Esophagus mucosa (tissue), 1 donor: ENCODE measurements at places on chromosomes 3 and 15. TPM values are rescaled to one million over a fixed set of nuclear protein-coding genes. Genes with fewer than 3 reads are reported as not detected.

DNA sequence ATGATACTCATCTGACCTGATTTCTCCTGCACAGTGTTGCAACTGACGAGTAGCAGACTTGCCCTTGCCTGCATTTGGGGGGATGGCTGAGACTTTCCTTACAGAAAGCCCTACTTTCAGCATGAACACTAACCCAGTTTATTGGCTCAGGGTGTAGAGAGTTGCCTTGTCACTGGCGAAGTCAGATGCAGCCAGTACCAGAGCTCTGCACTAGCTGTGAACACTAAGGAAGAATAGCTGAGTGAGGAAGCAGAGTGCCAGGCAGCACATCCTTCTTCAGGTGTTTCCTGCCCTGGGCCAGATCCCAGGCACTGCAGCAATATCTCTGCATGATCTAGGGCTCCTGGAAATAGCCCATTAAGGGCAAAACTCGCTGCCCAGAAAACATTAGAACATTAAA, 154.0 kb upstream of the SYNPR start:
- ATAC-seq, result no peak

DNA sequence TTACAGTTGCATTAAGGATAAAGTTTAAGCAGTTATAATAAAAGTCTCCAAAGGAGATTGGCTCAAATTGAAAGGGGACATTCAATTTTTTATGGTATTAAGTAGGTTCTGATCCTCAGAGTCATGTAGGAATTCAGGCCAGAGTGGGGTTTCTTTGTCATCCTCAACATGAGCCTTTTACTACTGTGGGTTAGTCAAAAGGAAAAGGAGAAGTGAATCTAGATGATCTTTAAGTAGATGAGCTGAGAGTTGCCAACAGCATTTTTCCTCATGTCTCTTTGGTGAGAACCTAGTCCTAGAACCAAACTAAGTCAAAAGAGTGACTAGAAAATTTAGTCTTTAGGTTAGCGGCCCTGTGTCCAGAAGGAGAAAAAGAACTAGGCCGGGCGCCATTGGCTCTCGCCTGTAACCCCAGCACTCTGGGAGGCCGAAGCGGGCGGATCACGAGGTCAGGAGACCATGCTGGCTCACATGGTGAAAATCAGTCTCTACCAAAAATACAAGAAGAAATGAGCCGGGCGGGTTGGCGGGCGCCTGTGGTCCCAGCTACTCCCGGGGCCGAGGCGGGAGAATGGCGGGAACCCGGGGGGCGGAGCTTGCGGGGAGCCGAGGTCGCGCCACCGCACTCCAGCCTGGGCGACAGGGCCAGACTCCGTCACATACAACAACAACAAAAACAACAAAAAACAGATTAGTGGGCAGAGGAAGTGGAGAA, 4.2 kb upstream of the CHL1 start:
- ATAC-seq, result no peak

GRCh38 chr15:100328796-100329195, 13.0 kb downstream of the ADAMTS17 start:
- no peak for ATAC-seq

GOLGA6B gene
- not detected for total RNA-seq

- no peak for ATAC-seq
Observed at GRCh38 chr3:178129109-178129508, 407.1 kb upstream of the KCNMB2 start.

- ATAC-seq, result no peak
Observed at GRCh38 chr3:50495609-50496423, 7.6 kb downstream of the CACNA2D2 start.

- no peak for ATAC-seq
Observed at GRCh38 chr3:106068381-106068780, 199.6 kb upstream of the CBLB start.

COMMD2 gene
- 30.5 TPM for total RNA-seq

DNA sequence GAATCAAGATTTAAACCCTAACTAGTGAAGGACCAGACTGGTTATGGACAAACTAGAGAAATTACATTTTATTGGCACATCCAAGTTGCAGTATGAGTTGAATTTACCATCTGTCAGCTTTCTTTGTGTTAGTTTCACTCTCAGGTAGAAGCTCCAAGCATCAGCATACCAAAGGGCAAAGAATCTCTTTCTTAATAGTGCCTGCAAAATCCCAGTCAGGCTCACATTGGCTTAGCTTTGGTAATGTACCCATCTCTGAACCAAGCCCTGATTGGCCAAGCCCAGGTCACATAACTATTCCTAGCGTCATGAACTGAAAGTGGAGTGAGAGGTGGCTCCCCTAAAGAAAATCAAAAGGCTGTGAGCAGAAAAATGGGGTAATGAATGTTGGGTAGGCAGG, 66.9 kb downstream of the CCNL1 start:
- no peak for ATAC-seq

- no peak for ATAC-seq
Observed at GRCh38 chr3:46722443-46722842, 4.8 kb upstream of the PRSS50 start.

DNA sequence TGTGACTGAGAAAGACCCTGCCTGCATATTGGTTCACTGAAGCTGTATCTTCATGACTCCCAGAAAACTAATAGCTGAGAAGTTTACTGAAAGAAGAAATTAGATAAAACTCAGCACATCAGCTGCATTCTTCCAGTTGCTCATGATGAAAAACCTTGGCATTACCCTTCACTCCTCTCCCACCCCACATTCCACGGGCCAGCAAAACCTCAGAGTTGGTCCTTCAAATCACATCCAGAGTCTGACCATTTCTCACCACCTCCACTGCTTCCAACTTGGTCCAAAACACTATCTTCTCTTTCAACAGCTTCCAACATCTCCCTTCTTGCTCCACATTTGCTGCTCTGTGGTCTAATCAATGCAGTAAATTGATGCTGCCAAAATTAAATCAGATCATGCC, 97.1 kb downstream of the CD47 start:
- ATAC-seq, result no peak

SMAD6 gene
- total RNA-seq, result 1.2 TPM

GRCh38 chr3:172071780-172072330, 32.5 kb downstream of the FNDC3B start:
- ATAC-seq, result no peak

DNA sequence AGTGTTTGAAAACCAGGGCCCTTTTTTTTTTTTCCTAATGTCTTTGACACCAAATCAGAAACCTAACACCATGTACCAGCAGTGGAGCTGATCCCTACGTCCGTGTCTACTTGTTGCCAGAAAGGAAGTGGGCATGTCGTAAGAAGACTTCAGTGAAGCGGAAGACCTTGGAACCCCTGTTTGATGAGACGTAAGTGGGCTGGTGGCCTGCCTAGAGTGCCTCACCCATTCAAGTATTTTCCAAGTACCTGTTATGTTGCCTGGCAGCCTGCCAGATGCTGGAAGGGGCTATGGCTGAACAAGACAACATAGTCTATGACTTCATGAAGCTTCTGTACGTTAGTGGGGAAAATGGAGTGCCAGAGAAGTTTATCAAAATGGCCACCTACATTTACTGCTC, 39.7 kb downstream of the ESYT3 start:
- no peak for ATAC-seq

- no peak for ATAC-seq
Observed at GRCh38 chr15:34025252-34025651, 13.8 kb downstream of the AVEN start.

CPNE4 gene
- total RNA-seq, result 0.04 TPM

GRCh38 chr3:186996356-186996755, 66.0 kb downstream of the ST6GAL1 start:
- ATAC-seq, result no peak

- ATAC-seq, result no peak
Observed at GRCh38 chr3:182092662-182093262, 381.0 kb downstream of the SOX2 start.

DNA sequence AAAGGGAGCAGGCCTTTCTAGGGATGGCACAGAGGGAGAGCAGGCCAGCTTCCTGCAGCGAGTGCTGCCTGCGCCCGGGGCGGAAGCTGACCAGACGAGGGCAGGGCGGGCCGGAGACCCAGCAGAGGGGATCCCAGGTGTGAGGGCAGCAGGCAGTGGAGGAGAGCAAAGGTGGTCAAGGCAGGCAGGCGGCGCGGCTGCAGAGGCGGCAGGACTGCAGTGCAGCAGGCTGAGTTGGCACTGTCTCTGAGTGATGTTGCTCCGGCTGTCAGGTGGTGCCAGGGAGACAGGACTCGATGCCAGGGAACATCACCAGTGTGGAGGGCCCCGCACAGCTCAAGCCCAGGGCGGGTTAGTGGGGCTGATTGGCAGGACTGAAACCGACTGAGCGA, 22.3 kb upstream of the PLXNA1 start:
- no peak for ATAC-seq

DNA sequence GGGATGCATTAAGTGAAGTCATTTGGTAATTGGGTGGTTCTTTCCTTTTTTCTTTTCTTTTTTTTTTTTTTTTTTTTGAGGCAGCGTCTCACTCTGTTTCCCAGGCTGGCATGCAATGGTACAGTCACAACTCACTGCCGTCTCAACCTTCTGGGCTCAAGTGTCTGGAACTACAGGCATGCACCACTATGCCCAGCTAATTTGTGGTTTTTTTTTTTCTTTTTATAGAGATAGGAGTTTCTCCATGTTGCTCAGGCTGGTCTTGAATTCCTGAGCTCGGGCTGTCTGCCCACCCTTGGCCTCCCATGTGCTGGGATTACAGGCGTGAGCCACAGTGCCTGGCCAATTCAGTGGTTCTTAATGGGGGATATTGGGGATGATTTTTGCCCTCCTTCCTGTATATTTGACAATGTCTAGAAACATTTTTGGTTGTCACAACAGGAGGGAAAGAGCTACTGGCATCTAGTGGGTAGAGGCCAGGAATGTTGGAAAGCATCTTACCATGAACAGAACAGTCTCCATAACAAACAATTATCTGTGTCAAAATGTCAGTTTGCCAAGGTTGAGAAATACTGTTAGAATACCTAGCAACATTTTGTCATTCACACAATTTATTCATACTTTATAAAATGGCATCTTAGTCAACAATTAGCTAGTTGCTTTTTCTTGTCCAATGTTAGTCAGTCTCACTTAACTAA, 79.4 kb upstream of the CNTN3 start:
- ATAC-seq, result no peak

DNA sequence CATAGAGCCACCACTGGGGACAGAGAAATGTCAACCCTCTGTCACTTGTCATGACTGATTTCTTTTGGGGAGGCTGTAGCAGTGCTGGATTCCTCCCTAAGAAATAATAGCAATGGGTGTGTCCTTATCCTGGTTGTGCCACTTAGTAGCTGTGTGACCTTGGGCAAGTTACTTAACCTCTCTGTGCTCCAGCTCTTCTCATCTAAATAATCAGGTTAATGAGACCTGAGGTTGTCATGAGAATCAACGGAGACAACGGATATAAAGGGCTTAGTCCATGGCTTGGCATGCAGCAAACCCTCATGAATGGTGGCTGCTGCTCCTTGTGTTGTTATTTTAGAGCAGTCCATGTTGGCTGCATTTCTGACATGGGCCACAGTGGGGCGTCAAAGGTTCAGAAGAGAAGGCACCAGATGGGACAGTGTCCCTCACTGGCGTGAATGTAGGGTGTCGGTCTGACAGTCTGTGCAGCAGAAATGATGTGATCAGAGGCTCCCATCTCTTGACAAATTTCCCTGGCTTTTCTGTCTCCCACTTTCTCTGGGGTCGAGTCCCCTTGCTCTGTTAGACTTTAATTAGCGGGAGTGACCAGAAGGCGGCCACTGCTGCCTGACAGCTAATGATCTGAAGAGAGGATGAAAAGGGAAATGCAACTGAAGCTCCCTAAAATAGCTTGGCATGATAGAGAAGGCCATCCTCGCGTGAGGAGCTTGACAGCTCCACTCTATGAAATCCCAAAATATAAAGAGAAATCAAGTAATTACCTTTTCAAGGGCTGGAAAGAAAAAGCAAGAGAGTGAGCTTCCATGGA, 209.4 kb downstream of the CADPS start:
- peak; percentile 87 for ATAC-seq

GRCh38 chr15:51971032-51971374, 575 bp downstream of the LEO1 start:
- no peak for ATAC-seq

GADL1 gene
- total RNA-seq, result not detected

RPN1 gene
- 108 TPM for total RNA-seq

GRCh38 chr15:101612676-101613075, 39.5 kb downstream of the TM2D3 start:
- no peak for ATAC-seq

DNA sequence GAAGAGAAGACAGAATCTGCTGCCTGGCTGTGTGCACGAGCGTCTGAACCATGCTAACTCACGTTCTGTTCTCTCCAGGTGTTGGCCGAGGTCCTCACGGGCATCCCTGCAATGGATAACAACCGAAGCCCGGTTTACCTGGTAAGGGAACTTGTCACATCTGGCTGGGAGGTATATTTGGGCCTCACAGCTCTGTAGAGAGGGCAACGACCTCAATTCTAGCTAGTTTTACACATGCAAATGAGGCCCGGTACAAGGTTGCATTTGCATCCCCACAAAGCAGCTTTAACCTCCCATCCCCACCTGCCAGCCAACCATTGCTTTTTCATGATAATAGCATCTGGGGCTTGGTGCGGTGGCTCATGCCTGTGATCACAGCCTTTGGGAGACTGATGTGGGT, 22.0 kb upstream of the TATDN2 start:
- no peak for ATAC-seq

GRCh38 chr3:149507491-149508324, 33.2 kb downstream of the TM4SF4 start:
- ATAC-seq, result peak; percentile 73

MESP2 gene
- 0.40 TPM for total RNA-seq

CCR9 gene
- total RNA-seq, result not detected

CCDC71 gene
- total RNA-seq, result 15.7 TPM

- no peak for ATAC-seq
Observed at GRCh38 chr3:57919987-57920386, 88.2 kb upstream of the FLNB start.

GRCh38 chr3:64321747-64322146, 96.5 kb upstream of the PRICKLE2 start:
- peak; percentile 69 for ATAC-seq

TM4SF4 gene
- total RNA-seq, result not detected

GRCh38 chr15:31034152-31034551, 42.7 kb upstream of the MTMR10 start:
- ATAC-seq, result no peak

TMEM108 gene
- 0.60 TPM for total RNA-seq

CDCP1 gene
- total RNA-seq, result 85.6 TPM

GRCh38 chr15:40906991-40907802, 12.9 kb downstream of the VPS18 start:
- ATAC-seq, result no peak

- no peak for ATAC-seq
Observed at GRCh38 chr15:101142711-101143110, 109.1 kb downstream of the CHSY1 start.

- ATAC-seq, result no peak
Observed at GRCh38 chr15:43794269-43795037, 2.3 kb downstream of the SERF2 start.

PPP1R14D gene
- not detected for total RNA-seq

RTP1 gene
- total RNA-seq, result not detected

- peak; percentile 30 for ATAC-seq
Observed at GRCh38 chr15:101213570-101213969, 38.3 kb downstream of the CHSY1 start.

DNA sequence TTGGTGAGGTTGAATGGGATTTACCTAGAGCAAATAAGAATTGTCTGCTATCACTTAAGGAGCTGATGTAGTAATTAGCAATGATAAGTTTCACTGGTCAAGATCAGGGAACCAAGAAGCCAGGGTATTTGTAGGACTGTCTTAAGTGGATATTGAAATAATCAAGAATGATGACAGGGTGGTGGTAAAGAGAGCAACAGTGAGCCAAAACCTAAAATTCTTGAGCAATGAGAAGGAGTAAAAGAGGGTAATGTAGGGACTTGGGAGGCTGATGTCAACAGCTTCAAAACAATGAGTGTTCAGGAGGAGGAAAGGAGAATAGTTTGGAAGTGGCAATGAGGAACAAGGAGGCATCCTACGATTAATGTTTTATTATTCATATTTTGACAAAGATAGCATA, 31.5 kb upstream of the SLC2A2 start:
- no peak for ATAC-seq
